ENCODE measurements at places on chromosomes 3 and 15.

GRCh38 chr15:66036859-66037258 lies 167.6 kb downstream of the RAB11A start:
- no peak for DNase-seq

DNA sequence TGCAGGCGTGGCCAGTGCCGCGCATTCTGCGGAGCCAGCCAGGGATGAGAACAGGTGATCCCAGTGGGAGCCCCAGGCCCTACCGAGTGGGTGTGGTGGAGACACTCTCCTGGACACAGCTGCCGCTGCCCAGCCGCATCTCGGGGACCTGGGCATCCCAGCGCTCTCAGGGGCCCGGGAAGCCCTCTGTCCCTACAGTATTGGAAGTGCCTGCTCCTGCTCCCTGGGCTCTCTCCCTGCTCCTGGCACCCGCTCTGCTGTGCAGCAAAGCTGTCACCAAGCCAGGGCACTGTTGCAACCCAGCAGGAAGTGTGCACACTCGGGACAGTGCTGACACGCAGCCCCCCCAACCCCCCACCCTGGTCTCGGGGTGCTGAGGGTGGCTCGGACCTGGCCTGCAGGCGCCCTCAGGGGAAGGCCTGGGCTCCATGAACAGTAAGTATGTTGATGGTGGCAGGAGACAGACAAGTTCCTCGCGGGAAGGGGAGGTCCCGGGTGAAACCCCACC lies 1177.4 kb upstream of the GBE1 start:
- no peak for DNase-seq

DNA sequence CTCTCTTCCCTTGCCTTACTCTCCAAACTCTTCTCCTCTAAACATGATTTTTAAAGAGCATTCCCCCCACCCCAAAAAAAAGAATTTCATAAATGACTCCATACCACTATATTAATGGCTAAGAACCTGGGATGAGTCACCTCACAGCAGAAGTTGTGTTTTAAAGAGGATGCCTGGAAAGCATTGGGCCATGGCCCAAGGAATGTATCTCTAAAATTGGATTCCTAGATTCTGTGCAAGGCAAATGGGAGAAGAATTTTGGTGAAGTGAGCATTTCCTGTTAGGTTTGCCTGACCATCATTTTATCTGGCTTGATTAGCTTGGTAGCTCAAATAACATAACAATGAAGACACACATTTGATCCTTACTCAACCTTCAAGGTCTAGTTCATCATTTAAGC lies 251.4 kb downstream of the NR1D2 start:
- no peak for DNase-seq

GRCh38 chr3:47836986-47837385 lies 34.0 kb downstream of the DHX30 start:
- DNase-seq, result no peak

GRCh38 chr3:73164622-73165021 lies 103.2 kb downstream of the EBLN2 start:
- no peak for DNase-seq
